Stimulated activated CD8-positive, alpha-beta memory T cell treated with anti-CD3 and anti-CD28 coated beads, Interleukin-15, amount 100 ng/mL, for 1 hour (primary cell): ENCODE measurements at places on chromosomes 4 and X.

- no peak for DNase-seq
Observed at GRCh38 chrX:149121206-149121920, 383.7 kb downstream of the IDS start.

GRCh38 chr4:16082426-16083240 is 1.2 kb downstream of the PROM1 start:
- no peak for DNase-seq

- no peak for DNase-seq
Observed at GRCh38 chr4:8689741-8690140, 97.2 kb downstream of the CPZ start.

GRCh38 chr4:2353222-2354107 is 65.0 kb downstream of the ZFYVE28 start:
- DNase-seq = no peak

DNA sequence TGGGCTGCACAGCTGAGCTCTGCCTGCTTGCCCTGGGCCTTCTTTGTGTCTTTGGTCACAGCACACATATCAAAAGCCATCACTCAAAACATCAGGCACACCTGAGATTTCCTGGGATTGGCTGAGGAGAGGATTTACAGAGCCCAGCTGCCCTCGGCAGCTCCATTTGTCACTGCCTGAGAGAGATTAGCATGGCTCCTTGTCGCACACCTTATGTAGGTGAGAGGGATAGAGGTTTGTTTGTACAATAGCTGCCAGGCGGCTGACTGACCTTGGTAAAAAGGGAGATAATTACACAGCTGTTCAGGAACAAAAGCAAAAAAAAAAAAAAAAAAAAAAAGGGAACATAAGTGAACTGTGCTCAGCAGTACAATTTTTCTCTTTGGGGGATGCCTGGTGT is 63.2 kb downstream of the MGST2 start:
- DNase-seq = no peak

DNA sequence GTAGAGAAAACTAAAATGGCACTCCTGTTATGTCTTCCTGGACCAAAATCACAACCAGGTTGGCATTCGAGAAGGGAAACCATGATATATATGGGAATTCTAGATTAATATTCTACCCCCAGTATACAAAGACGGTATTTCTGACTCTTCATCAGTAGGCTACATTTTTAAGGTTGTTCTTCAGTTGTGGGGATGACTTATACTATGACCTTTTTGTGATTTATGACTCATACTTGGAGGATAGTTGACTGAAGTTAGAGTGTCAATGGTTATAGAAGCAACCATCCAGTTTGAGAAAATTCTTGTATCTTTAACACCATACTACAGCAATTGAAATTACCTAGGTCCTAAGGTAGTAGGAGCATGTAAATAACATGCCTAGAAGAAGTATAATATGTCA is 49.8 kb upstream of the CYSLTR1 start:
- no peak for DNase-seq

GRCh38 chr4:10403633-10404445 is 53.4 kb downstream of the ZNF518B start:
- no peak for DNase-seq

DNA sequence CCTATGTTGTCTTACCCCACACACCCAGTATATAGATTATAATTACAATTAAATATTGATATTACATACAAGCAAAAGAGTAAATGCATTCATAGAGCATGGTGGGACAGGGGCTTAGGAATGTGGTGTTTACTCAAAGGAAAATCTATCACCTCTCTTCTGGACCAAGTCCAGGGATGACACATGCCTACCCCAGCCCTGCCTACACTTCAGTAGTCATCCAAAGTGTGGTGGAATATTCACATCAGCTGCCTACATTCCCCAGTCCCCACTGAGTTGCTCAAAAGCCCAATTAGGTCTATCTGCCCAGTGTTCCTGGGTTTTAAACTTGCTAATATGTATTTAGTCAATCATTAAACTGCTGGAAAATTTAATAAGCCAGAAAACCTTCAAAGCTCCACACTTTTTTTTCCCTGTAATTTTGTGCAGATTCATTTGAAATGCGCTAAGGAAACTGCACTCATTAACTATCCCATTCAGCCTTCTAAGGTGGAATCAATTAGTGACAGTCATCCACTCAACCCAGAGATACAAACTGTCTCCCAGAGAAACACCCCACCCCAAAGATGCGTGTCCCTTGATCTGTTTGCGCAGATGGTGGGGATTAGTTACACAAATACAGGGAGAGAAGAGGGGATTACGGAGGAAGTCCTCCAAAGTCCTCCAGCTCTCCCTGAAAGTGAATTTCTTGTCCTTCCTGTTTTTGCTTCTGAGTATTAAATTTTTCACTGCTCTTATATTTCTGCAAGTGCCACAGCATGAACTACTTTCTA is 91.7 kb upstream of the KDR start:
- DNase-seq = no peak

- DNase-seq = no peak
Observed at GRCh38 chr4:169761846-169762245, 4.1 kb upstream of the HPF1 start.

- DNase-seq = no peak
Observed at GRCh38 chrX:11765449-11765848, 7.4 kb downstream of the MSL3 start.

DNA sequence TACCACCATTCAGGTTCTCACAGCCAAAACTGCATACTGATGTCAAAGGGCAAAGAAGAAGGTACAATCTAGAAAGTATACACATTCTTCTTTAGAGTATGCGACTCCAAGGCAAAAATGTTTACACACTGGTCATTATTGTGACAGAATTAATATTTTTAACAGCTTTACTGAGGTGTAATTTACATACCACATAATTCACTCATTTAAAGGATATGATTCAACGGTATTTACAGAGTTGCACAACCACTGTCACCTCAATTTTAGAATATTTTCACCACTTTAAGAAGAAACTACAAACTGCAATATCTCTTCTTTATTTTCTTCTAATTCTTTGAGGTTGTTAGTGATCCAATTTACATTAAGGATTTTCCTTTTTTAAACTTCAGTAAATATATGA is 325.4 kb upstream of the SMIM31 start:
- no peak for DNase-seq

DNA sequence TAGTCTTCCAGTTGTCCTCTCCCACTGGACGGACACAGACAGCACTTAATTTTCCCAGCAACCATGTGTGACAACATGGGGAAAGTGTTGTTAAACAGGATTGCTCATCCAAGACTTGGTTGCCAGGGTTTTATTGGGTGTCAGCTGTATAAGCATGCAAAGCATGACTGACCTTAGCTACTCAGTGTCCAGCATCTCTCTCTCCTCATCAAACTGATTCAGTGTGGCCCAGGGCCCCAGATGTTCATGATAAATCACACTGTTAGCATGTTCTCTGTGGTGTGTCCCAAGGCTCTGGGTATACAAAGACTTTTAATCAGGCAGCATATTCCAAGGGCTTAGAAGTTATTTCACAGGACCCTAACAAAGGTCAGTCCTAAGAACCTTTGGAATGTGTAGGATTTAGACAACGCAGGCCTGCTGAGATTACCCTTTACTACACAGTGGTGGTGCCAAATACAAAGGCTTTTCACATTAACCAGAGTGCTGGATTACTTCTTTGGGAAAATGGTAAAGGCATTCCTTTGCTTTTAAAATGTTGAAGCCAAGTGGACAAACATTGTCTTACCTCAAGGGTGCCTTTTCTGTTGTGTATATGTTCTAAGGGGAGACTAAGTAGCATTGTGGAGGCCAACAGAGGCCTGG is 213.3 kb downstream of the GLUD2 start:
- DNase-seq = no peak

DNA sequence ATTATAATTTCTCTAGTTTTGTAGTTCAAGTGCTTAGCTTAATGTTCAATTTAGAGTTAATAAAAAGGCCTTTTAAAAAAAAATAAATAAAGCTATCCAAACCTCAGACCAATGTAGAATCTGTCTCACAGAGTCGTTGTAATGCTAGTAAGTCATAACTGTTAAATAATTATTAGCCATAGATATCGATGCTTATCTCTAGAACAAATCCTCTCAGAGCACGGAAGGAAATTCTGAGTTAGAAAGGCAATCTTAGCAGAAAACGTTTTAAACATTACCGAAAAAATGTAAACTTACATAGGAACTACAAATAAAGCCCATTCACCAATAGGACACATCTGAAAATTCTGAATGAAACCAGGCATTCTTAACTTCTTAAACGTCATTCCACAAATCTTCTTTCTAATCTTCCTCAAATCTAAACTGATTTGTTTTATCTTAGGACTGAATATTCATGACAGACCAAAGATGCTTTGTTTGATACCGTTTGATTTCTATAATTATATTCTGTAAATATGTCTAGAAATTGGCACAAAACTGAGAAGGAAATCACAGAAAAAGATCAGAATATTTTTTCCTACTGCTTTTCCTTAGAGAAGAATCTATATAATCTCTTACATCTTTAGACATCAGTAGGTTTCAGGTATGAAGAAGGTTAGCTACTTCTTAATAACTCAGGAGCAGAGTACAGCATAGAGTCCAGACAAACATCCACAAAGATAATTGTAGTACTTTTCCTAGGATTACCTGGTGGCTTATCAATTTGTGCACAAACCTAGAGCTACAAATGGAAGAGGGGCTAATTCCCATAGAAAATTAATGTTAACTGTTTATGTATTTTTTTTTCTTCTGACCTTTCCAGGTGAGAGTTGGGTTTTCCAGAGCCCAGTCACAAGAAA is 140.7 kb downstream of the BTC start:
- DNase-seq = no peak

GRCh38 chrX:45513042-45513441 is 312.4 kb upstream of the DIPK2B start:
- DNase-seq = no peak

- DNase-seq = no peak
Observed at GRCh38 chr4:168641811-168642140, 144.9 kb downstream of the PALLD start.

DNA sequence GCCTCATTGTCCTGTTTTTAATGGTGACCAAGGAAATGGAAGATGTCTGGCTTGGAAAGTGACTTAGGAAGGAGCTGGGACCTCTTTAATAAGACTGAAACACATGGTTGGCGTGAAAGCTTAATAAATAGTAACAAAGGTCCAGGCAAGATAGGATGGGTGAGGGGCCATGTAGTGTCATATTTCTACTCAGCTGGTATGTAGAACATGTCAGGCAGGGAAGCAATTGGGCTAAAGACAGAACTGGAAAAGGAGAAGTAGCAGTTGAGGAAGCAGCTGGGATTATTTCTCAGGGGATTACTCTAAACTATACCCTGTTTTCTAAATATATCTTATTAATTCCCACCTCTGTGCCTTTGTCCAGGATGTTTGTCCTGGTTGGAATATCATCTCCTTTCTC is 18.6 kb downstream of the ITGB1BP2 start:
- no peak for DNase-seq

GRCh38 chrX:41931591-41931990 is 8.2 kb upstream of the CASK start:
- no peak for DNase-seq

- no peak for DNase-seq
Observed at GRCh38 chrX:40012868-40013265, 84.9 kb downstream of the BCOR start.

DNA sequence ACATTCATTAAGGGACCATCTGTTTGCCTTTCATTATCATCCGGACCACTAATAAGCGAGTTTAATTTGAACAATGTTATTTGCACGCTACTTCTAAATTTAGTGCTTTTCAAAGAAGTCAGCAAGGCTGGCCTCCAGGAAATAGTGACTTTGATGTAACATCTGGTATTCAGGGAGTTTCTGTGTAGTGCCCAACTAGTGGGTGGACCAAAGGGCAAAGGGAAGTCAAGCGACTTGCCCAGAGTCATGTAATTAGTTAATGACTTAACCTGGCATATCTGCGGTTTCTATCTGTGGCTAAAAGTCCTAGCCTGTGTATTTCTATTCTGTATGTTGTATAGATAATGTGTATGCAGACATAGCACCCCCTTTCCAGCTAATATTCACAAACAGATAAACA is 56.3 kb upstream of the LCORL start:
- DNase-seq = no peak

- no peak for DNase-seq
Observed at GRCh38 chr4:24896056-24896455, 16.8 kb downstream of the CCDC149 start.

DNA sequence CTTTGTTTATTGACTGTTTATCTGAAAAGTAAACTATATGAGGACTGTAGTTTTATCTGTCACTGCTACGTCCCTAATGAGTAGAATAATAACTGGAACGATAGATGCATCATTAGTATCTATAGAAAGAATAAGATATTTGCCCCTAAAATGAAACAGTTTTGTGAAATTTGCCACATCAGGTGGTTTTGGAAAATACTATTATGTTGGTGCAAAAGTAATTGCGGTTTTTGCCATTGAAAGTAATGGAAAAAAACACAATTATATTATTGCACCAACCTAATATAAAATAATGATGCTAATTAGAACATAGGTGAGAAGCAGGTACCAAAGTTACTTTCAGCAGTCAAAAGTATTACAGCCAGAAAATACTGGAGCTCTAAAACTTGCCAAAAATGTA is 158.3 kb downstream of the PABPC4L start:
- no peak for DNase-seq

DNA sequence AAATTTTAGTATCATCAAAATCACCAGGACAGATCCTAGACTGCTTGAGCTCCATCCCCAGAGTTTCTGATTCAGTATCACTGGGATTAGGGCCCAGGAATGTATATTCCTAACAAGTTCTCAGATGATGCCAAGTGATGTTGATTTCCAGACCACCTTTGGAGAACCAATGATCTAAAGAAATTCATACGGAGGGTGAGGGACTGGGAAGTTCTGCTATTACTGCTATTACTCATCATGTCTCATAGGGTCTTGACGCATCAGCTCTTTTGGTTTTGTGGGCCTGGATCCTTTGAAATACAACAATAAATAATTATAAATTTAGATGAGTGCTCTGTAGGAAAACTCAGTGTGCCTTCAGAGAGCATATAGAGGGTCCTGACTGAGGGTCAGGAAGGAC is 59.8 kb upstream of the LGI2 start:
- DNase-seq = no peak

DNA sequence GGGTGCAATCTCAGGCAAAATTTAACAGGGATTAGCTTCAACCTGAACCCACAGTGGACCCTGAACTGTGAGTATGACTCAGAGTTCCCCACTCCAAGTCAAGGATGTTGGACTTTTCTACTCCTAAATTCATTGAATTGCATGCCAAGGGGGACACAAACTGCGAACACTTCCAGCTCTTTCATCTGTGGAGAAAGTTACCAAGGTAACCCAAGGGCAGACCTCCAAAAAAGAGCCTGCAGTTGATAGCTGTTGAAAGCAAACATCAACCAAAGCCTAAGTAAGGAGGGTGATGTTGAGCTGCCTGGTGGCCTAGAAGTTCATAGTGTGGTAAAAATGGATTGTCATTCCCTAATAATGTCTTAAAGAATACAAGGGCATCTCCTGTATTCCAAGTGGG is 1242.9 kb downstream of the C4orf33 start:
- DNase-seq = no peak

GRCh38 chrX:48938721-48939425 is 18.5 kb downstream of the OTUD5 start:
- DNase-seq = peak; percentile 34

DNA sequence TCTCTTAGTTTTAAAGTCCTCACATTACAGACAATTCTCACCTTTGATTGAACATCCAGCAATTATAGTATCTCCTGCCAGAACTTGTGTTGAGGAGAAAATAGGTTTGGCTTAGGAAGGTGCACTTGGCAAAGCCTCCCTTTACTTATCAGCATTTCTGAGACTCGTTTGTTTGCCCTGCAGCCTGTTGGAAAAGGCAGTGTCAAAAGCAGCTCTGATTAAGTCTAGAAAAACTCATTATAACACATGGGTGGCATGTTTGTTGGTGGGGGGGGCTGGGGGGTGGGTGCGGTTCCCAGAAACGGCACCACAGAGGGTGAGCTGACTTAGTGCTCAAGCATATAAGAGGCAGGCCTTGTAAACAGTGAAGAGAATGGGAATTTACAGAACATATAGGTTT is 21.7 kb upstream of the PUDP start:
- no peak for DNase-seq
